ENCODE measurements at places on chromosomes 2 and 18. TPM values are rescaled to one million over a fixed set of nuclear protein-coding genes. Genes with fewer than 3 reads are reported as not detected.
A peak's percentile ranks its signal among the peaks of the same experiment; 100 is the strongest.

DNA sequence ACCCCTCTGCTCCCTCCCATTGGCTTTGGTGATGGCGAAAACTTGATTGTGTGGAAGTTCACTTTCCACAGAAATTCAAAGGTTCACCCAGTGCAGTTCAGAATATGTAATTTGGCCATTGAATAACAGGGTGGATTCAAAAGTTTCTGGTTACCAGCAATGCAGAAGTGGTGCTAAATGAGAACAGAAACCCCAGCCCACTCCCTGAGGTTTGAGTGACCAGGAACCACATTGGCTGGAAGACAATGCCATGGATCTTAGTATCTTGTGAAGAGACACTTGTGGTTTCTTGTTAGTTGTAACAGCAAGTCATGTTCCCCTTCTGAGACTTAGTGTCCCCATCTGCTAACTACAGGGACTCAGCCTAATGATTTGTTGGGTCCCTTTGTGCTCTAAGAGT lies 49.8 kb downstream of the QPCT start:
- no peaks in the 10 kb centered on the region for H3K36me3 ChIP-seq
- no peaks in the 10 kb centered on the region for H3K4me1 ChIP-seq
- no peak overlapping the region for H3K4me3 ChIP-seq
- H3K27me3 ChIP-seq: no peaks in the 10 kb centered on the region
- no peak for DNase-seq

DNA sequence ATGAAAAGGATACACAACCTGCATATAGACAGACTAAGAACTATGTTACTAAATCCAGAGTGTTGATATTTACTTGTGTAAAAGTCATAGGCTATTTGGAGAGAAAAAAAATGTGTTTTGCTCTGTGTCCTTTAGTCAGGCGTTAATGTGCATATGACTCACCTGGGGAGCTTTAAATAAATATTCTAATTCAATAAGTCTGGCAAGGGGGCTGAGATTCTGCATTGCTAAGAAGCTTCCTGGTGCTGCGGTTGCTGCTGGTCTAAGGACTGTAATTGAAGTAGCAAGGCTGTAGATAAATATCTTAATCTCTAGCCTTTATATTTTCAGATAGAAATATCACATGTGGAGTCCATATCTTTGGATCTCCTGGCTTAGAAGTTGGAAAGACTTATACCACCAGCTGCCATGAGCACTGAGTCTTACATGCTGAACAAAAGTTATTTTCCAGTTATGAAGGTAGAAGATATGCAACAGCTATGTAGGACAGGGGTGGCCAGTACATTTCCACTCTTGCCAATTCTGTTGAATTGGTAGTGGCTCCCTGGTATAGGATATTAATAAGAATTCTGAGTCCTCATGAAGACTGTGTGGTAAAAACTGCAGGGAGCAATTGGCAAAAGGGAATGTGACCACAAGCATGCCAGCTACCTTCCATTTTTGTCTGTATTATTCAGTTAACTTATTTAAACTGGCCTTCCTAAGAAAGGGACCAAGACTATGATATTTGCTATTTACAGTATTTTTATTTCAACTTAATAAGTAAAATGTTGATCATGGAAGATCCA lies 4.8 kb downstream of the SPAG16 start:
- H3K36me3 ChIP-seq: peaks cover 4% of the 10 kb centered on the region
- H3K27ac ChIP-seq: no peak overlapping the region
- no peaks in the 10 kb centered on the region for H3K27me3 ChIP-seq
- H3K4me3 ChIP-seq: no peak overlapping the region
- DNase-seq: no peak

- no peak overlapping the region for H3K27ac ChIP-seq
- no peaks in the 10 kb centered on the region for H3K36me3 ChIP-seq
- no peaks in the 10 kb centered on the region for H3K27me3 ChIP-seq
- no peak overlapping the region for H3K4me3 ChIP-seq
- DNase-seq: no peak
Observed at GRCh38 chr2:151182899-151183809, 78.5 kb downstream of the RBM43 start.

- no peak for DNase-seq
- no peaks in the 10 kb centered on the region for H3K36me3 ChIP-seq
- no peak overlapping the region for H3K27ac ChIP-seq
Observed at GRCh38 chr2:212649646-212650045, 111.0 kb upstream of the ERBB4 start.

DNA sequence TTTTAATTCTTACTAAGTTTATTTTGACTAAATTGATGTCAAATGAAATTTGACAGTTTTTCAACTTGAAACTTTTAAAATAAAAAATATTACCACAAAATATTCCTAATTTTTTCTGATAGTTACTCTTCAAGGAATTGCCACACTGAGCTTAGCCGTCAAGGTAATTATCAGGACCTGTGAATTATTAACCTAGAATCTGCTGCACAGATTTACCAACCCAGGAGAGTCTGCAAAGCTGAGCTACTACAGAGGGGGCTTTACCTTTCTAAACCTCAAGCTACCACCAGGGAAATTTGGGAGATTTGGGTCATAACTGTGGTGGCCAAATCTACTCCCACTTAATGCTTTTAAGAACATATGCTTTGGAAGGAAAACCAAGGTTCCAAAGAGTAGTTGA lies 324.6 kb downstream of the CCDC178 start:
- no peaks in the 10 kb centered on the region for H3K36me3 ChIP-seq
- H3K4me3 ChIP-seq: no peak overlapping the region
- no peaks in the 10 kb centered on the region for H3K4me1 ChIP-seq

GRCh38 chr2:145753966-145754365 lies 1234.0 kb upstream of the ZEB2 start:
- H3K4me1 ChIP-seq: peaks cover 25% of the 10 kb centered on the region
- no peak for DNase-seq

- H3K36me3 ChIP-seq: no peaks in the 10 kb centered on the region
- H3K27ac ChIP-seq: no peak overlapping the region
- no peaks in the 10 kb centered on the region for H3K4me1 ChIP-seq
Observed at GRCh38 chr2:241157841-241158545, 7.7 kb downstream of the PPP1R7 start.

- H3K27me3 ChIP-seq: no peaks in the 10 kb centered on the region
- DNase-seq: no peak
- peaks cover 4% of the 10 kb centered on the region for H3K4me1 ChIP-seq
- no peak overlapping the region for H3K27ac ChIP-seq
- H3K36me3 ChIP-seq: no peaks in the 10 kb centered on the region
Observed at GRCh38 chr2:105853354-105854088, 108.8 kb downstream of the NCK2 start.

DNA sequence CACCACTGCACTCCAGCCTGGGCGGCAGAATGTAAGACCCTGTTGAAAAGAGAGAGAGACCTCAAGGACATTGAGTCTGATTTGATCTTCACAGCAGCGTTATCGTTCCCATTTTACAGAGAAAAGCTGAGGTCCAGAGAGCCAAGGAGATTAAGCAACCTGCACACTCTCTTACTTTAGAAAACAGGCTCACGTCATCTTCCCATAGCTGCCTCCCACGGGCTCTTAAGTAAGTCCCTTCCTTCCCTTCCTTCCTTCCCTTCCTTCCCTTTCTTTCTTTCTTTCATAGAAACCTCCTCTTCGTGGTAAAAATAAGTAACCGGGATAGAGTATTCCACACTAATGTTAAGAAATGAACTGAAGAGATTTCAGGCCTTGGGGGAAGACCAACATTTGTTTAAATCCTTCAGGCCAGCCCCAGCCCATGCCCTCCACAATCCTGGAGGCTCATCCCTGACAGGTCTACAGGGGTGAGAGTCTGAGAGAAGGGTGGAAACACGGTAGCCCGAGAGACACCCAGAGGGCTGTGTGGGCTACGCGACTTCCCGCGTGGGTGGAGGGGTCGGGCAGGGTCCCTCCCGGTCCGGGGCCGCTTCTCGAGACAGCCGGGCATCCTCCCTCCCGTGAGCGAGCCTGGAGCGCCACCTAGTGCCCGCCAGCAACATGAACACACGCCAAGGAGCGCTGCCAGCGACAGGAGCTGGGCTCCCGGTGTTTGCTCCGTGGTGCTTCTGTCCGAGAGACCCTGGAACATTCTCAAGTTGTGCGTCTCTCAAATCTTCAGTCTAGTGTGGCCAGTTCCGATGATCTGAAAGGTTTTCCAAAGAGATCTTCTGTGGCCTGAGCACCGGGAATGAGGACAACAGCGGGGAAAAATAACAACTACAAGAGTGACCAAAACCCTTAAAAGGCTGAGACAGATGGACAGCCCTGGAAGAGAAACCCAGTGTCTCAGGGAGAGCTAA lies 160.3 kb downstream of the INO80D start:
- peak; percentile 87 for DNase-seq
- H3K27ac ChIP-seq: no peak overlapping the region

GRCh38 chr2:20419007-20419576 lies 27.8 kb upstream of the RHOB start:
- peaks cover 18% of the 10 kb centered on the region for H3K4me1 ChIP-seq
- peak; percentile 67 for DNase-seq
- no peak overlapping the region for H3K4me3 ChIP-seq

- peaks cover 10% of the 10 kb centered on the region for H3K27me3 ChIP-seq
- peaks cover 6% of the 10 kb centered on the region for H3K4me1 ChIP-seq
- no peak within 1 kb of the TSS for H3K27ac ChIP-seq
Observed at GRCh38 chr2:85418132-85419008, at the start of gene SH2D6. SH2D6 (plus strand) TSS chr2:85418714; CDS start chr2:85429466, 10,752 bp downstream.

- no peaks in the 10 kb centered on the region for H3K36me3 ChIP-seq
Observed at GRCh38 chr2:237430861-237431260, 16.9 kb upstream of the COL6A3 start.

DNA sequence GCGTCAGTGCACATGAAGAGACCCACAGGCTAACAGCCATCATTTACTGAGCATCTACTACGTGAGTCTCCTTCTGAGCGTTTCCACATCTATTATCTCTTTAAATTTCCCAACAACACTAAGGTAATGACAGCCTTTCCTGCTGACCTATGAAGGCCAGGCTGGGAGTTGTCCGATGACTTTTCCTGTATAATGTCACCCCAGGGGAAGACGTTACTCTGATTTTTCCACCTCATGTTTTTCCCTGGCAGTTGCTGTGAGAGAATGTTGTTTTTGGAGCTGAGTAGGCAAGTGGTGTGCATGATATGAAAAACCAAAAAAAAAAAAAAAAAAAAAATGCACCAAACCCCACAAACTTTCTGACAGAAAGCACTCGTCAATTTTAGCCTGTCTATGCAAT lies 207.6 kb downstream of the SLC8A1 start:
- DNase-seq: no peak
- H3K27me3 ChIP-seq: no peaks in the 10 kb centered on the region
- H3K36me3 ChIP-seq: no peaks in the 10 kb centered on the region
- H3K27ac ChIP-seq: no peak overlapping the region

DNA sequence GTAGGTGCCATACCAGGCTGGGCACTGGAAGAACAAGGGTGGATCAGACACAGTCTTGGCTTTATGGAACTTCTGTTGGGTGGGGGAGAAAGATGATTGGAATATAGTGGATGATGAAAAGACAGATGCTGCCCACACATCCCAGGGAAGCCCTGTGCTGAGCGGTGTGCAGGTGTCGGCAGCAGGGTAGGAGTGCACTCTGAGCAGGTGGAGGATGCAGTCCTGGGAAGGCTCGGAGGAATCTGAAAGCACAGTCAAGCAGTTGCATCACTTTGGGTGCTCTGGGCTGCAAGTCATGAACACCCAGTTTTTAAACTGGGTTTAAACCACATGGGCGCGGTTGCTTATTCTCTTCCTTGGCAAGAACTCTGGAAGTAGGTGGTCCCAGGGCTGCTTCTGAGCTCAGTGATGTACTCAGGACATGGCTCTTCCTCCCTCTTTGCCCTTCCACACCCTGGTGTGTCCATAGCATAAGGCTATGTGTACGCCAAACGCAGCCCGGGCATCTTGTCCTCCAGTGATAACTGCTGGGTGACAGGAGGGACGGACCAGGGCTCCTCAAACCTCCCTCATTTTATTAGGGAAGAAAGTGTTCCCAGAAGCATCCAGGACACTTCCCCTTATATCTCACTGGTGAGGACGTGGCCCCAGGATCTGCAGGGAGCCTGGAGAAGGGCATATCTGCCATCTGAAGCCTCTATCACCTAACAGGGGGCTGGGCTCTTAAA lies 84.0 kb downstream of the SH3RF3 start:
- no peaks in the 10 kb centered on the region for H3K36me3 ChIP-seq
- H3K4me1 ChIP-seq: no peaks in the 10 kb centered on the region
- no peak overlapping the region for H3K27ac ChIP-seq
- H3K27me3 ChIP-seq: no peaks in the 10 kb centered on the region

DNA sequence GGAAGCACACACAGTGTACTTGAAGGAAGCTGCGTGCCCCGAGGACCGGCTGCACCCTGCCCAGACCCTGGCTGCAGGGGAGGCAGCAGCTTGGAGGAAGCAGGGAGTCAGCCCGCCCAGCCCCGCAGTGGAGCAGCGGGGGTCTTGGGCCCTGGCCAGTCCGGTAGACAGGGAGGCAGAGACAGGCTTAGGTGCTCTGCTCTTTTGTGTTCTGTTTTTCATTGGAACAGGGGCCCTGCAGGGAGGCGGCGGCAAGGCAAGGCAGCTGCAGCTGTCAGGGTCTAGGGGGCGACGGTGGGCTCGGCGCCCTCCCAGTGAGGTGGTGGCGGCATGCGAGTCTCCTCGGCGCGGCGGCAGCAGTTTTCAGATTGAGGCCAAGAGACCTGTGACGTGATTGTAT lies 53.3 kb upstream of the TFCP2L1 start:
- no peak overlapping the region for H3K4me3 ChIP-seq
- H3K27ac ChIP-seq: no peak overlapping the region
- peak; percentile 45 for DNase-seq
- H3K27me3 ChIP-seq: no peaks in the 10 kb centered on the region
- no peaks in the 10 kb centered on the region for H3K36me3 ChIP-seq
- H3K4me1 ChIP-seq: peaks cover 9% of the 10 kb centered on the region

DNA sequence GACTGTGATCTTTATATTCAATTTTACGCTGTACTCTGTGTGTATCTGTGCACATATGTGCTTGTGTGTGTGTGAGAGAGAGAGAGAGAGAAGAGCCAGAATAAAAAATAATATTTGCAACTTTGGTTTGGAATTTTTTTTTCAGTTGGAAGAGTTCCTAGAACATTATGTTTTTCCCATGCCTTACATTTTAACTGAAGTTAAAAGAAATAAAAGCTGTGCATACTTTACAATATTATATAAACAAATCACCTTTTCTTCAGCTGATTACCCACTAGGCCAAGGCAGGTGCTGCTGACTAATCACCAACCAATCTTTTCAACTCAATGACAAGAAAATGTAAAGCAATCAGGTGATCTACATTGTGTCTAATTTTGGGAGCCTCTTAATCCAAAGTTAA lies 366.3 kb downstream of the NYAP2 start:
- H3K27me3 ChIP-seq: no peaks in the 10 kb centered on the region
- no peak overlapping the region for H3K27ac ChIP-seq
- no peaks in the 10 kb centered on the region for H3K36me3 ChIP-seq
- H3K4me3 ChIP-seq: no peak overlapping the region
- DNase-seq: no peak
- no peaks in the 10 kb centered on the region for H3K4me1 ChIP-seq

The IKZF2 gene
- 29.3 TPM for total RNA-seq

The ZNF396 gene
- 2.2 TPM for total RNA-seq

The ERBB4 gene
- 1.5 TPM for total RNA-seq

The NPPC gene
- not detected for total RNA-seq

The SAP130 gene
- 19.8 TPM for total RNA-seq

The EPB41L3 gene
- 1.7 TPM for total RNA-seq

The L3MBTL4 gene
- total RNA-seq: 0.34 TPM

The ITGA4 gene
- total RNA-seq: 8.2 TPM
